ENCODE measurements at places on chromosomes 5 and 9. TPM values are rescaled to one million over a fixed set of nuclear protein-coding genes. Genes with fewer than 3 reads are reported as not detected.

GRCh38 chr5:153809166-153809565 is 229.5 kb downstream of the FAM114A2 start:
- no peak overlapping the region for H3K27ac ChIP-seq
- no peaks in the 10 kb centered on the region for H3K27me3 ChIP-seq
- no peaks in the 10 kb centered on the region for H3K36me3 ChIP-seq
- no peak overlapping the region for H3K4me3 ChIP-seq
- H3K4me1 ChIP-seq = no peaks in the 10 kb centered on the region

GRCh38 chr9:74859786-74860185 is 27.9 kb downstream of the TRPM6 start:
- peaks cover 5% of the 10 kb centered on the region for H3K4me1 ChIP-seq
- H3K27me3 ChIP-seq = no peaks in the 10 kb centered on the region
- H3K4me3 ChIP-seq = no peak overlapping the region
- H3K27ac ChIP-seq = no peak overlapping the region
- DNase-seq = no peak

GRCh38 chr5:174046558-174046957 is 1.1 kb downstream of the NSG2 start:
- no peaks in the 10 kb centered on the region for H3K36me3 ChIP-seq
- H3K27ac ChIP-seq = no peak overlapping the region
- peaks cover 33% of the 10 kb centered on the region for H3K27me3 ChIP-seq
- H3K4me1 ChIP-seq = no peaks in the 10 kb centered on the region
- no peak overlapping the region for H3K4me3 ChIP-seq

GRCh38 chr5:124808842-124809268 is 62.4 kb upstream of the ZNF608 start:
- no peak overlapping the region for H3K27ac ChIP-seq
- H3K27me3 ChIP-seq = no peaks in the 10 kb centered on the region
- H3K36me3 ChIP-seq = no peaks in the 10 kb centered on the region

GRCh38 chr5:149646564-149646963 is 65.3 kb downstream of the ARHGEF37 start:
- no peaks in the 10 kb centered on the region for H3K36me3 ChIP-seq
- H3K27ac ChIP-seq = no peak overlapping the region
- no peaks in the 10 kb centered on the region for H3K4me1 ChIP-seq
- no peak overlapping the region for H3K4me3 ChIP-seq
- H3K27me3 ChIP-seq = peaks cover 7% of the 10 kb centered on the region
- DNase-seq = no peak

- H3K27ac ChIP-seq = no peak overlapping the region
- H3K4me3 ChIP-seq = no peak overlapping the region
- no peak for DNase-seq
- H3K36me3 ChIP-seq = no peaks in the 10 kb centered on the region
- H3K27me3 ChIP-seq = peaks cover 8% of the 10 kb centered on the region
- peaks cover 18% of the 10 kb centered on the region for H3K4me1 ChIP-seq
Measured at GRCh38 chr9:88173378-88173999, 35.2 kb upstream of the SPATA31C2 start.

GRCh38 chr5:172106511-172107356 is 81.3 kb downstream of the STK10 start:
- peaks cover 1% of the 10 kb centered on the region for H3K4me1 ChIP-seq
- DNase-seq = peak; percentile 87
- no peak overlapping the region for H3K27ac ChIP-seq
- no peaks in the 10 kb centered on the region for H3K36me3 ChIP-seq
- H3K27me3 ChIP-seq = no peaks in the 10 kb centered on the region

DNA sequence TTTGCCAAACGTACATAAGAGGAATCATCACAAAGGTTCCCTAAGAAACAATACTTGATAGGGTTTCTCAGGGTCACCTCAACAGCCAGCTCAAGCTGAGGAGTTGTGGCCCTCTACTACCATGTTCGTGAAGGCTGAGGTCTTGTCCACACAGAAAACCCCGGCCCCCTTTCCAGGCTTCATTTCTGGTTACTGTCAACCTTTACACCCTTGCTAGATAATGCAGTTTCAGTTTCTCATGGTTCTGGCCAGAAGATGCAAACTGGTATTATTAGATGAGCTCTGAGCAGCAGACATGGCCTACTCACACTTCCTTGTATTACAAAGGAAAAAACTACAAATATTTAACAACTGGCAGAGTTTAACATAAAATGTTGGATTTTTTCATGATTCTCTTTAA is 22.8 kb upstream of the KCNN2 start:
- no peak overlapping the region for H3K4me3 ChIP-seq
- no peaks in the 10 kb centered on the region for H3K4me1 ChIP-seq
- DNase-seq = no peak

- H3K27ac ChIP-seq = no peak overlapping the region
- peaks cover 14% of the 10 kb centered on the region for H3K4me1 ChIP-seq
- H3K4me3 ChIP-seq = no peak overlapping the region
- peaks cover 17% of the 10 kb centered on the region for H3K27me3 ChIP-seq
Measured at GRCh38 chr5:133888625-133888991, 79.8 kb downstream of the C5orf15 start.

DNA sequence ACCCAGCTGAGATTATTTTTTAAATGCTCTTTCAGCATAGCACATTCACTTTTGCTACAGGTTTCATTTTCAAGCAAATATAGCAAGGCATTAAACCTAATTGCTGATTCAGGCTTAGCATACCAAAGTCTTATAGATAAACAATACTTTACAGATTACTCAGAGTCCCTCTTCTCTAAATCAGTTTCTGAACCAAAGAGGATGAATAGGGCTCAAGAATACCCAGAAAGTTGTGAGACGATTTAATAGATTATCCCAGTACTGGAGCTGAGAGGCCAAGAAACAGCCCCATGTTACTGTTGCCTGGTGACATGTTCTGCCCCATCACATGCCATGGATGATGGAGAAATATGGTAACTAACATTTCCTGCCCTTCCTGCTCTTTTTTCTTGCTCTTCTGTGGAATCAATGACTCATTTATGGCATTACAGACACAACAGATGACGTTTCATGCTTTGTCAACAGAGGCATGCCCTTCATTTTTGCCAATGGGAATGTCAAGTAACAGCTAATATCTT is 18.1 kb upstream of the SSBP2 start:
- no peak overlapping the region for H3K27ac ChIP-seq
- DNase-seq = no peak
- H3K36me3 ChIP-seq = no peaks in the 10 kb centered on the region
- no peaks in the 10 kb centered on the region for H3K27me3 ChIP-seq
- peaks cover 8% of the 10 kb centered on the region for H3K4me1 ChIP-seq

- no peak for DNase-seq
- no peak overlapping the region for H3K4me3 ChIP-seq
- H3K4me1 ChIP-seq = peaks cover 4% of the 10 kb centered on the region
- no peak overlapping the region for H3K27ac ChIP-seq
- no peaks in the 10 kb centered on the region for H3K36me3 ChIP-seq
- peaks cover 3% of the 10 kb centered on the region for H3K27me3 ChIP-seq
Measured at GRCh38 chr5:72467461-72467860, 39.7 kb downstream of the ZNF366 start.

GRCh38 chr5:10424124-10424731 is 17.5 kb upstream of the ROPN1L start:
- H3K36me3 ChIP-seq = peaks cover 29% of the 10 kb centered on the region
- no peak overlapping the region for H3K27ac ChIP-seq
- DNase-seq = no peak

- H3K36me3 ChIP-seq = no peaks in the 10 kb centered on the region
- no peaks in the 10 kb centered on the region for H3K27me3 ChIP-seq
- peaks cover 60% of the 10 kb centered on the region for H3K4me1 ChIP-seq
- no peak overlapping the region for H3K4me3 ChIP-seq
- H3K27ac ChIP-seq = no peak overlapping the region
Measured at GRCh38 chr5:168332042-168332441, 40.6 kb downstream of the WWC1 start.

- H3K4me3 ChIP-seq = peak overlapping the region; percentile 95
- peaks cover 8% of the 10 kb centered on the region for H3K36me3 ChIP-seq
- no peak for DNase-seq
- no peaks in the 10 kb centered on the region for H3K27me3 ChIP-seq
Measured at GRCh38 chr5:75509956-75510355, 1.5 kb downstream of the CERT1 start.

GRCh38 chr5:59021837-59022514 is 439.1 kb downstream of the RAB3C start:
- DNase-seq = no peak
- peaks cover 13% of the 10 kb centered on the region for H3K4me1 ChIP-seq
- no peaks in the 10 kb centered on the region for H3K27me3 ChIP-seq
- H3K4me3 ChIP-seq = no peak overlapping the region
- H3K36me3 ChIP-seq = no peaks in the 10 kb centered on the region
- no peak overlapping the region for H3K27ac ChIP-seq

DNA sequence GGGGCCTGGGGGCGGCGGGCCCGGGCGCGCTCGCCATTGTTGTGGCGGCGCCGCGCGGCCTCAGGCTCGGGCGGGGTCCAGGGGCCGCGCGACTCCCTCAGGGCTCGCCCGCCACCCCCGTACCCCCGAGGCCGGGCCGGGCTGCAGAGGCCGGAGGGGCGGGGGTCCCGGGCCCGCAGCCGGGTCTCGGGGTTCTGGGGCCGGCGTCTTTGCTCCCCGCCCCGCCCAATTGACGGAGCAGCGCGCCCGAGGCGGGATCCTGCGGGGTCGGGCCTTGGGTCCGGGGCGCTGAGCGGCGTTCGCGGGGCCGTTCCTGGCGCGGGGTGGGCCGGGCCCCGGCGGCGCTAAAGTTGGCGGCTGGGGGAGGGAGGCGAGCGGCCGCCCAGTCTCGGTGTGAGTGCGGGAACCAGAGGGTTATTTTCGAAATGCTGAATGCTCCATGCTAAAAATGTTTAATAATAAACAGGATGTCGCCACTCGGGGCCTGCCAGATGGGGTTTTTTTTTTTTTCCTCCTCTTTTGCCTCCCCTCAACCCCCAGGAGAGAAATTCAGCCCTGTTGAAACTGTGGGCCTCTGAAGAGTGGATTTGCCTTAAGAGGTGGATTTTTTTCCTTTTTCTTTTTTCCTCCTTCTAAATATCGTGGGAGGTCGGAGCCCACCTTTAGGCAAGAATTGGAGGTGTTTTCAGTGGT is 724 bp downstream of the PRRC2B start:
- peak overlapping the region; percentile 99 for H3K27ac ChIP-seq
- peaks cover 49% of the 10 kb centered on the region for H3K4me1 ChIP-seq
- peak overlapping the region; percentile 95 for H3K4me3 ChIP-seq
- H3K36me3 ChIP-seq = no peaks in the 10 kb centered on the region
- no peaks in the 10 kb centered on the region for H3K27me3 ChIP-seq

Gene PAEP
- total RNA-seq = not detected

Gene PTCD2
- total RNA-seq = 13.5 TPM

Gene ADAMTS13
- 16.0 TPM for total RNA-seq

Gene CDKN2A
- not detected for total RNA-seq

Gene FRRS1L
- total RNA-seq = 4.9 TPM

Gene PDLIM7
- 113 TPM for total RNA-seq

Gene XPA
- 16.4 TPM for total RNA-seq

Data from progenitor cell of endocrine pancreas (in vitro differentiated cells).